ENCODE measurements at places on chromosomes 2 and 18.

DNA sequence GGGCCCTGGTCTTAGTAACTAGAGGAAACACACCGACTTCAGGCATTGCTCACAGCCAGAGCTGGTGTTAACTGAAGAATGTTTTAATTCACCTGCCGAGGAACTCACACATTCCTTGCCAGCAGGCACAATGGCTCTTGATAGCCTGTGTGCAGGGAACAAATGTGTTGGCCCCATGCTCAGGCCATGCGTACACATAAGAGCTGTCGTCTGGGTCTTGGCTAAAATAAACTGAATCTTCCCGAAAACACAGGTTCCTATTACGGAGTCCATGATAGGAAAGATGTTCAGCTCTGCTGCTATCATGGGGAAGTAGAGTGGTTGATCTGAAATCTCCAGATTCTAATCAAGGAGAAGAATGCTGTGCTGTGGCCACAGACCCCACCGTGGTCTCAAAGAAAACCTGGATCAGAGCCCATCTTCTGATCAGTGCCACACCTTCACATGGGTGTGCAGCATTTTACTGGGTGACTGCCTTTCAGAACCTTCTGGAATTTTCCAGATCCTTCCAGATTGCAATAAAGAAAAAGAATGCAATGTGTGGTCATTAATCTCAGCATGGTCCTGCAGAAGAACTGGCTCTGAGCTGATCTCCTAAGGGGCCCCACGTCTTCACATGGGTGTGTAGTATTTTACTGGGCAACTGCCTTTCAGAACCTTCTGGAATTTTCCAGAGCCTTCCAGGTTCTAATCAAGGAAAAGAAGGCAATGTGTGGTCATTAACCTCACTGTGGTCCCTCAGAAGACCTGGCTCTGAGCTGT is 17.2 kb downstream of the MBP start:
- no peak for DNase-seq

DNA sequence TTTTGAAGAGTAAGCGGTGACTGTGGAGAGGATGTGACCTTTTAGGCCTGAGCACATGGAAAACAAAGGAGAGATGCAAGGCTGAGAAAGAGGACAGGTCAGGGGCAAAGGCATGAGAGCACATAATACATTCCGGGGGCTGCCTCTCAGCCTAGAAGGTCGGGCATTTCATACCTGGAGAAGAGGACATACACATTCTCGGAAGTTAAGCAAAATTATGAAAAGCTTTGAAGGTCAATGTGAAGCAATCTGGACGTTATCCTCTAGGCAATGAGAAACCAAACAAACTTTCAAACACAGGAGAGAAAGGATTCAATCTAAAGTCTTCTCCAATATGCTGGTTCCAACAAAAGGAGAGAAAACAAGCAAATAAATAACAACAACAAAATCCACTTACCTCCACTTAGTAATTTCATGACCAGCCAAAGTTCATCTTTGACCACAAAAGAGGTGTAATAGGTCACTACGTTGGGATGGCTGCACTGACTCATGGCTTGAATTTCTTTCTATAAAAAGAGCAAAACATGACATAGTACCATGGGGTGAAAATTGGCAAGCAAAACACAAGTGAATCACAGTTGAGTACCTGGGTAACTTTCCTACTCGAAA is 80.4 kb downstream of the STK39 start:
- no peak for DNase-seq

- DNase-seq, result no peak
Measured at GRCh38 chr2:26576565-26577441, 64.4 kb downstream of the CIB4 start.

- DNase-seq, result no peak
Measured at GRCh38 chr2:234245945-234246344, 195.4 kb downstream of the SPP2 start.

DNA sequence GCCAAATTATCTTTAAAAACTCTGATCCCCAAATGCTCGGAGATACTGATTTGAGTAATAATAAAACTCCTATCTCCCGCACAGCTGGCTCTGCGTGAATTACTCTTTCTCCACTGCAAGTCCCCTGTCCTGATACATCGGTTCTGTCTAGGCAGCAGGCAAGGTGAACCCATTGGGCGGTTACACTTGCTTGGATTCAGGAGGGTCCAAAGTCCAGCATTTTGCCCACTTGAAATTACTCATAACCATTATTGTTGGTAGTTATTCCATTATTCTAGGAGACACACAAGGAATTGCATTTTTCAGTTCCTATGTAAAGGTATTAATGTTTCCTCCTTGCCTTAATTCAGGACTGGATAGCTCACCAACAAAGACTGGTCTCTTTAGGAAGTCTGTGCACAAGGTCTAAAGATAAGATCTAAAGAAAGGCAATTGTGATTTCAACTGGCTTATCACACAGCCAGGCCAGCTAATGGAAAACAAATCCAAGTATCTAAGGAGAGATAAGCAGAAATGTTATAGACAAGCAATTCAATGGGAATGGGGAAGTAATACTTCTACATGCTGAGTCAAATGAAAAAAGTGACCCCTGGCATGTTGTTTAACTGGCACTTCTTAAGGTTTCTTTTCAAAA is 23.2 kb upstream of the NPC1 start:
- DNase-seq, result no peak

All from activated T-helper 2 cell treated with anti-CD3 and anti-CD28 coated beads, Interferon-gamma antibody, Interleukin-2, Interleukin-4, amounts not matched to agents 10 μg/mL and 5 μg/mL and 100 μg/mL, durations not matched to agents 14 hours and 24 hours and 36 hours (primary cell).